Amniotic stem cell (primary cell): ENCODE measurements at places on chromosomes 7 and 10.

GRCh38 chr7:116351966-116352365, 141.6 kb downstream of the TES start:
- DNase-seq, result no peak

DNA sequence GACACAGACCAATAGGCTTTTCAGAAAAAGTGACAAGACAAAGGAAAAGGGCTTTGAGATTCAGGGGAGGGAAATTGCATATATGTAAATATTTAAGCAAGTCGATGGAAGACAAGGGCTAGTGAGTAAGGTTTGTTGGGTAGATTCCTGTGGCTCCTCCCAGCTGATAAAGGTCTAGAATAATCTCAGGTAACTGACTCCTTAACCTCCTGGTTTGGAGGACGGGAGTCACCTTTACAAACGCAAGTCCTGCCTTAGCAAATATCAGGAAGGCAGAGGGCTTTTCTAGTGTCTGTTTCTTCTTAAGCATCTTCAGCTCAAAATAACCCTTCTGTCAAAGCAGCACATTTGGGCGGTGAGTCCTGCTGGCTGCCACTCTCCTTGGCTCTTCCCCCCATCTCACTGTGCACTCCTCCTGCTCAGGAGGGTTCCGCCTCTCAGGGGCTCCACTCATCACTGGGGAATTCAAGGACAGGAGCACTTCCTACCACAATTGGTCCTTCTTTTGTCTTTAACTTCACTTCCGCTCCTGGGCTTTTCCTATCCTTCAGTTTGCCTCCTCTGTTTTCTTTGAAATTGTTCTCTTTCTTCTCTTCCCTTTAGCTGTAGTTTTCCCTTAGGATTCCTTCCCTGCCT, 496.3 kb upstream of the KLF6 start:
- no peak for DNase-seq

DNA sequence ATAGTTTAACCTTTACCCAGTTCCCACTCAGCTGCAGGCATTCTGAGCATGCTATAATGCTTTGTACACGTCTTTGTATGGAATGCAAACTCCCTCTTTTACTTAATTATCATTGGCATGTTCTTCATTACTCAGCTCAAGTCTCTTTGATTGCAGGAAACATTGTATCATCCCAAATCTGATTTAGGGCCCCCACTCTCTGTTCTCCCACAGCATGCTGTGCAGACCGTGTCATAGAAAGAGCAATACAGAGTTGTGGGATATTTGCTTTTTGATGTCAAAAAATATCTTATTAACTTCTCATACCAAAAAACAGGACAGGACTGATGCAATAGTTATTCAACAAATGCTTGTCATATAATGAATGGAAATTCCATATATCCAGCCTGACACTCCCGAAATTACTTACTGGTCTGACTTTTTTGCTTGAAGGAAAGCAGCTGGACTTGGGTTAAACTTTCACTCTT, 1081.5 kb upstream of the C7orf33 start:
- peak; percentile 36 for DNase-seq

GRCh38 chr10:66673071-66673470, 252.8 kb upstream of the LRRTM3 start:
- DNase-seq, result no peak

DNA sequence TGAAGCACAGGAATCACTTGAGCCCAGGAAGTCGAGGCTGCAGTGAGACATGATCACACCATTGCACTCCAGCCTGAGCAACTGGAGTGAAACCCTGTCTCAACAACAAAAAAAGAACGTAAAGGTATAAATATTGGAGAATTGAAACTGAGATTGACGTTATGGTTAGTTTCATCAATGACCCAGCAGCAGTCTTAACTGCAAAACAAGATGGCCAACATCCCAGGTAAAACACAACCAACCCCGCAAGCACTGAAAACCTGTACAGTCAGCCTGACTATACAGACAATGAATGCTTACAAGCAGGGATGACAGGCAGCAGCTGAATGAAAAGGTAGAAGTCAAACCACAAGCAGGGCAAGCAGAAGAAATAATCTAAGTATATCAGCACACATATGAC, 34.7 kb downstream of the WAPL start:
- no peak for DNase-seq

GRCh38 chr7:80771523-80771922, 133.1 kb downstream of the CD36 start:
- no peak for DNase-seq

GRCh38 chr10:62414359-62414758, 40.2 kb downstream of the ZNF365 start:
- no peak for DNase-seq

DNA sequence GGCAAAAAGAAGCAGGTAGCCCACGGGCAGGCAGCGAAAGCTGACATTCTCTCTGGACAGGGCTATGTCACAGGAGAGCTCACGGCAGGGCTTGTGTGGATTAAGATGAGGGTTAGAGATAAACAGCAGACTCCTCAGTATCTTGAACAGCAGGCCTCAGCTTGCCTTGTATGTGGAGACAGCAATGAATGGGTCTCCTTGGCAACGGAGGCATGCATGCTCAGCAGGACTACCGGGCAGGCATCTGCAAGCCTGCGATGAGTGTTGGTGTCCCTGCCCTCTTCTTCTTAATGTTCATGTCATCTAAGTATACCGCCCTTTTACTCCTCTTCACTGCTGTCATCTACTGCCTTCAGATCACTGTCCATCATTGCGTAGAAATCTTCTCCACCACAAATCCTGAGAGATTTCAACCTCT, 81.9 kb upstream of the C1GALT1 start:
- no peak for DNase-seq

- DNase-seq, result no peak
These were observed 87.1 kb upstream of the AFAP1L2 start for GRCh38 chr10:114491419-114491818.

DNA sequence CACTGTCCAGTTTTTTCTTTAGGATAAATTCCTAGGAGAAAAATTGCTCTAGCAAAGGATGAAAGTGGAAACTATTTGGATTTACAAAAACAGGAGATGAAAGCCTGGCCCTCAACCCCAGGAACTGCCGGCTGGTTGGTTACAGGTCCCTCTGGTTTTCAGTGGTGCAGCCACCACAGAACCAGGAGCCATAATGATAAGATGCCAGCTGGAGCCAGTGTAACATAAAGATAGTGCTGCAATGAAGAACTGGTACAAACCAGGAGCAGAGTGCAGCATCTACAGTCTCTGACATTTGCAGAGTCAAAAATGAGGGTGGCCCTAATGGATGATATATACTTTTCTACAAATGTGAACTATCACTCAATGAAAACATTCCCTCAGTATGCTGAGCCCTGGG, 20.4 kb upstream of the NUP42 start:
- DNase-seq, result no peak

- DNase-seq, result no peak
These were observed 31.9 kb upstream of the INSYN2A start for GRCh38 chr10:127228195-127228787.

DNA sequence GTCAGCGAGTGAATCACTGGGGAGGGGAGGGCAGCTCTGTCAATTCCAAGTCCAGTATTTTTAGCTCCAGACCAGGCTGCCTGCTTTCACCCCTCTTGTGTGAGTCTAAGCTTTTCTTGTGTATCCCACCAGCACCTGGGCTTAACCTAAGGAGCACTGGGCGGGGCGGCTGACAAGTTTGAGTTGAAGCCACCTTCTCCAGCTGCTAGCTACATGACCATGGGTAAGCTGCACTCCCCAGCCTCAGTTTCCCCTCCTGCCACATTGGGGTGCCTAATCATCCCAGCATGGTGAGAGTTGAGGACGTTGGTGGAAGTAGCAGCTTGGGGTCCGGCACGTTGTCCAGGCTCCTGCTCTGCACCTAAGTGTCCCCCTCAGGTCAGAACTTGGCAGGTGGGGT, 89.8 kb upstream of the PCBD1 start:
- no peak for DNase-seq

DNA sequence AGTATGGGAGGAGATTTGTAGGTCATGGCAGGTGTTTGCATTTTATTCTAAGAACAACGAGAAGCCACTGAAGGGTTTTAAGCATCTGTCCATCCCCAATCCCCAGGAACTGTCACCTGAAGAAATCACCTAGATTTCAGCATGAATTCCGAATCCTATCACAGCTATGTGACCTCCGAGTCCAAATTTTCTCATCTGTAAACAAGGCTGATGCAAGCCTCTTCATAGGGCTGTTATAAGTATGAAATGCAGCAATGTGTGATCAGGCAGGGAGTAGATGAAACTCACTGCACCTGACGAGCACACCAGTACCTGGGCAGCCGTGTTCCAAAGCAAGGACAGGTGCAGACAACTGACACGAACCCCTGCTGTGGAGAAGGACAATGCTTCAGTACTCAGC, 14.0 kb downstream of the HABP2 start:
- no peak for DNase-seq

DNA sequence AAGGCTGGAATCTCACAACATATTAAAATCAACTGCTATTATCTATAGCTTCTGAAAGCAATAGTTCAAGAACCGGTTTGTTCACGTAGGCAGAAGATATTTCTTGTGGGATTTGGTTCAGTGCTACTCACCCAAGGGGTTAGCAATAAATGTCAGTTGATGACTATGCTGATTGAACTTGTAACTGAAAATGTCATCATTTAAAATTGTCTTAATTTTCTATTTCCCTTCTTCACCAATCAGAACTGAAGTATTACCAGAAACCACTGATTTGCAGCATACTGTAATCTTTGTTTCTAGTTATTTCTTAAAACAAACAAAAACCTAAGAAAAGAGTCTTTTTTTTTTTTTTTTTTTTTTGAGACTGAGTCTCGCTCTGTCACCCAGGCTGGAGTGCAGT, 46.1 kb downstream of the CPEB3 start:
- DNase-seq, result no peak

GRCh38 chr7:43914795-43915194, 8.4 kb upstream of the URGCP start:
- no peak for DNase-seq

GRCh38 chr10:1563028-1563427, 174.3 kb downstream of the ADARB2 start:
- no peak for DNase-seq

- no peak for DNase-seq
These were observed 135.0 kb downstream of the GATA3 start for GRCh38 chr10:8189458-8189857.

DNA sequence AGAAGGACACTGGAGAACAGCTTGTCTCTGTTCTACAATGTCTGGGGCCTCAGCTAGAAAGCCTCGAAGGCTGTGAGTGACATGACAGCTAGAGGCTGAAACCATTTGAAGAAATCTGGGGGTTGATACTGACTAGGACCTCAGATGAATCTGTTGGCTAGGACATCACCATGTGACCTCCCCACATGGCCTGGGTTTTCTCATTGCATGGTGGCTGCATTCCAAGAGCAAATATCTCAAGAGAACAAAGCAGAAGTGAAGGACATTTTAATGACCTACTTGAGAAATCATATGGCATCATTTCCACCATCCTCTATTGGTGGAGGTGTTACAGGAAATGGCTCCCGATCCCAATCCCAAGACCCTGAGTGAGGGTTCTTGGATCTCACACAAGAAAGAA, 450.6 kb upstream of the AUTS2 start:
- DNase-seq, result no peak

GRCh38 chr10:3668276-3668965, 116.6 kb downstream of the KLF6 start:
- DNase-seq, result no peak

- no peak for DNase-seq
These were observed 53.8 kb upstream of the PFKFB3 start for GRCh38 chr10:6148908-6149307.

GRCh38 chr10:61330669-61331068, 122.5 kb downstream of the TMEM26 start:
- no peak for DNase-seq

- no peak for DNase-seq
These were observed 19.4 kb upstream of the DLX6 start for GRCh38 chr7:96985992-96986391.

DNA sequence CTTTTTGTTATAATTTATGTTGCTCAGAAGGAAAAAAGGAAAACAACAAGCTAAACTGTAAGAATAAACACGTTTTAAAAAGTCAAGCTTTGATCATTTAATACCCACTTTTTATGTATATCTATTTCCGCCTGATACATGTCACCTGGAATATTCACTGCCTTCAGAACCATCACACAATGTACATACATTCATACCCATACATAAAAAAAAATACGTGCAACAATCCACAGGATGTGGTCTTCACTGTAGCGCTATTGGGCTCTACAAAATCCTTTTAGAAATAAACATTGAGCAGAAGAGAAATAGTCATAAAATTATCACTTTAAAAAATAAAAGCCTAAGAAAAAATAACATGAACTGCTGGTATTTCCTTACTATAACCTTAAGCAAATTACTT, 1078.9 kb upstream of the LRRTM3 start:
- no peak for DNase-seq

- DNase-seq, result no peak
These were observed 140.9 kb downstream of the PARD3 start for GRCh38 chr10:34674176-34674575.

GRCh38 chr10:83677795-83678194, 461.5 kb upstream of the GHITM start:
- DNase-seq, result no peak

GRCh38 chr7:117796889-117797288, 76.4 kb downstream of the CTTNBP2 start:
- DNase-seq, result no peak

DNA sequence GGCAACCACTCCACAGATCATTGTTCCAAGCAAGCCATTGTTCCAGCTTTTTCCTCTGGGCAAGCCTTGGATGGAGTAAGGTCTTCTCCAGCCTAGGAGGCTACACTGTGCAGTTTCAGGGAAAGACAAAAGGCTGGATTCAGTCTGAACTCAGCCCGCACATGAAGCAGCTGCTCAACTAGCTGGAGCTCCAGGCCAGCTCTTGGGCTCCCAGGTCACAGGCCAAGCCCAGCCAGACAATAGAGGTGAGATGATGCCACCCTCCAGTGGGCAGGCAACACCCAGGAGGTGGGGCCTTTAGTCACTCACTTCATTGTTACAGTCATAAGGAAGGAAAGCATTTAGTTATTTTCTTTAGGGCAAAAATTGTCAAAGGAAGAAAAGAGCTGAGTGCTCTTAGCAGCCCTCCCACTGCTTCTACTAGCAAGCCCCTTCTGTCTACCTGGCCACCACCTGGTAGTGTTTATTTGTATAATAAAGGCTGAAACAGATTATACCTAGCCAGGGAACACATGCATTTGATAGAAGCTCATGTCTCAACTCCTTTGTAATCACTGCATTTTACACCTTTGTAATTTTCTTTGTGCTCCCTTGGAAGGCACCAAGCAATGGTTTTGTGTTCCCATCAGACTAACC, 253.4 kb downstream of the WDR11 start:
- DNase-seq, result no peak

DNA sequence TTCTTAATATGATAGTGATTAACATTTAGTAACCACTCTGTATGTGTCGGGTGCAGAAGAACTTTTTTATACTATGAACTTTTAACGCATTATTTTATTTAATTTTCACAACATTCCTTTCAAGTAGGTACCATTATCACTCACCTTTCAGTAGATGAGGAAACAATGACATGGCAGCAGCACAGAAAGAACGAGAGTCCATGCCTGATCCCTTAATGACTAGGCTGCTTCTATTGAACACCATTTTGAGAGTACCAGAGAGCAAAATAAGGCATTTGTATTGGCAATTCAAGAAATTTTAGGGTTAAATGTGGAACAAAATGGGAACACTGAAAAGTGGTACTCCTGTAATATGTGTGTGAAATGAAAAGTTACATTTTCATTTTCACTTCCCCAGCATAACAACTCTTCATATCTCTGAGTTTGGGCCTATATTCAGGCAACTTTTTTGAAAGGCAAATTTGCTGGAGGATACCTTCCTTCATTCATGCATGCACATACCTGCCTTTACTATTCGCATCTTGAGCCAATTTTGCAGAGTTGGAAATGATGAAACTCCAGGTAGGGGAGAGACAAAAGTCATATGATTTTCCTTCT, 12.8 kb downstream of the LRRN3 start:
- DNase-seq, result no peak
